ENCODE measurements at places on chromosomes 12 and 14.

DNA sequence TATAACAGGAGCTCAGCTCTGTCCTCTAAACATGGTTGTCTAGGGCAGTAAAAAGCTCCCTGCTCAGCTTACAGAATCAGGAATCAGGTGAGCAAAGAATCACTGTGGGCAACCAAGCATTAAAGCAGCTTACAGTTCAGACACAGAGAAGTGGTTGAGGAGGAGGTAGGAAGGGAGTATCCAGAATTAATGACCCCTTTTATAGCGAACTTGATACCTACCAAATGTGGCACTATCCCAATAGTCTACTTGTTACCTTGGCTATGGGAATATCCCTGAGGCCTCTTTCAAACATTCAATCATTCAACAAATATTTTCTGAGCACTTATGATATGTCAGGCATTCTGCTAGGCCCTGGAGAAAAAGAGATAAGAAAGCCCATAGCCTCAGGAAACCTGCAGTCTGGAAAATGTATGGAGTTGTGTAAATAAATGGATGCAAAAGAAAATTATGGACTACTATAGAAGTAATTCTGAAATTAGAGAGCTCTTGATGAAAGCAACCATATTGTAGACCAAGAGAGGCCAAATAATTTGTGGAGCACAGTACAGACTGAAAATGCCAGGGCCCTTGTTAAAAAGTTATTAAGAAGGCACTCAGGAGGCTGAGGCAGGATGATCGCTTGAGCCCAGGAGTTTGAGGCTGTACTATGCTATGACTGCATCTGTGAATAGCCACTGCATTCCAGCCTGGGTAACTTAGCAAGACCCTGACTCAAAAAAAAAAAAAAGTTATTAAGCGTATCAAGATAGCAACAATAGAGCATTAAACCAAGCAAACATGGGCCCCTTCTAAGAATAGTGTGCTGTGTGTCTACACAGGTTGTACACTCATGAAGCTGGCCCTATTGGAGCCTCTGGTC is 134.0 kb upstream of the CPSF6 start:
- no peak for DNase-seq

DNA sequence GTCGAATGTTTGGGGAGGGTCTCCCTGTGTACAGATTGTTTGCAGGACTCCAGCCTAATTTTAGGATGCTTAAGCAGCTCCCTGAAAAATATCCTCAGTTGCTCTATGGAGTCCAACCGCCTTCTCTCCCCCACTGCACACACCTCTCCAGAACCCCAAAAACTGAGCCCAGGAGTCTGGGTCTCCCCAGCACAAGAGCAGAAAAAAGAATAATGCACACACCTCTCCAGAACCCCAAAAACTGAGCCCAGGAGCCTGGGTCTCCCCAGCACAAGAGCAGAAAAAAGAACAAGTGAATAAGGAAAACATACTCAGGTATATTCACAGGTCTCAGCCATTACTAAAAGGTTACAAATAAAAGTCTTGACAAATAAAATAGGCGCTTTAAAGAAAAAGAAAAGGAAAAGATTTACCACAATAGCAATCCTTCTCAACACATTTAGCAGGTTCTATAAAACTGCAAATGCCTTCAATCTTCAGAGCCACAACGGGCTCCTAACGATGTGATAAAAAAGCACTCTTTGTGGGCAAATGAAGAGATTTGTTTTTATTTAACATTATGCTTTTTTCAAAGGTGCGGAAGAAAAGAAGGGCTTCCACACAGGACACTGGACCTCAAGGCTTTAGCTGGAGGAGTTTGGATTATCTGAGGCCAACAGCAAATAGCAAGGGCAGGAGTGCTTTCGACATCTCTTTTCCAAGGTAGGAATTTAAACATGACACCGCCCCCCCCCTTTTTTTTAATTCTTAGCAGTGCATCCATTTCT is 8.2 kb downstream of the BCL11B start:
- DNase-seq, result no peak

DNA sequence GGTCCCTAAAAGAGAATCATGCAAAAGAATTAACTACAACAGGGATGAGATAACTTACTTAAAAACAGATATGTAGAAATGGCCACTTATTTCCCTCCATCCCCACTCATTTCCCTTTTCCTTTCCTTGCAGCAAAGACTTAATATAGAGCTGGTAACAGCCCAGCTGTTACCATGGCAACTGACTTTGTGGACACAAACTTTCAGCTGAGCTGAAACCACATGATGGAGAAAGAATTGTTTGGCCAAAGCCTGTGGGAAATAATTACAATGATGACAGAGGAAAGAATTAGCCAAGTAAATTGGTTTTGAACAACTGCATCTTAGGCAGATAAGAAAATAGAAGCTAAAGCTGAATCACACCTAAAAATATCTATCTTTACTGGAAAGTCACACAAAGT is 364.9 kb downstream of the GALC start:
- DNase-seq, result no peak

GRCh38 chr12:117028254-117028653 is 71.0 kb downstream of the TESC start:
- DNase-seq, result no peak

- no peak for DNase-seq
These were observed 218.5 kb upstream of the G2E3 start for GRCh38 chr14:30340495-30340894.

GRCh38 chr14:31357279-31357678 is 63.1 kb downstream of the HEATR5A start:
- no peak for DNase-seq

GRCh38 chr12:569803-570434 is 93.3 kb downstream of the NINJ2 start:
- DNase-seq, result peak; percentile 97

DNA sequence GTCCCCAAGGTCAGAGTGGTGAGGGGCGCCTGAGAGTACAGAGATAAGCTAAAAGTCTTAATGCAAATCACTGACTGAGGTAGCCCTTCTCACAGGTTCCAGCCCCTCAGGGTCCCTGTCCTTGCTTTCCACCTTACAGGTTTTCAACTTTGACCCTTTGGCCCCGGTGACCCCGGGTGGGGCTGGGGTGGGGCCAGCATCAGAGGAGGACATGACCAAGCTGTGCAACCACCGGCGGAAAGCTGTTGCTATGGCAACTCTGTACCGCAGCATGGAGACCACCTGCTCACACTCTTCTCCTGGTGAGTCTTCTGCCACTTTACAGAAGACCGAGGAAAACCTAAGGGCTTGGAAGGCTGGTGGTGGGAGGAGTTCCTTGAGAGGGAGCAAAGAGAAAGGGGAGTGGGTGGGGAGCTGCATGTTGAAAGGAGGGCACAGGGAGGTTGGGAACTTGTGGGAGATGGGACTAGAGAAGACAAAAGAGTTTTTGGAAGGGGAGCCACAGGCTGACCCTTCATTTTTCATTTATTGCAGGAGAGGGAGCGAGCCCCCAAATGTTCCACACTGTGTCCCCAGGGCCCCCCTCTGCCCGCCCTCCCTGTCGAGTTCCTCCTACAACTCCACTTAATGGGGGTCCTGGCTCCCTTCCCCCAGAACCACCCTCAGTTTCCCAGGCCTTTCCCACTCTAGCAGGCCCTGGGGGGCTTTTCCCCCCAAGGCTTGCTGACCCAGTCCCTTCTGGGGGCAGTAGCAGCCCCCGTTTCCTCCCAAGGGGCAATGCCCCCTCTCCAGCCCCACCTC is 2.4 kb downstream of the MBD6 start:
- DNase-seq, result no peak

- DNase-seq, result peak; percentile 44
These were observed 25.1 kb downstream of the NCOR2 start for GRCh38 chr12:124542021-124542949.

DNA sequence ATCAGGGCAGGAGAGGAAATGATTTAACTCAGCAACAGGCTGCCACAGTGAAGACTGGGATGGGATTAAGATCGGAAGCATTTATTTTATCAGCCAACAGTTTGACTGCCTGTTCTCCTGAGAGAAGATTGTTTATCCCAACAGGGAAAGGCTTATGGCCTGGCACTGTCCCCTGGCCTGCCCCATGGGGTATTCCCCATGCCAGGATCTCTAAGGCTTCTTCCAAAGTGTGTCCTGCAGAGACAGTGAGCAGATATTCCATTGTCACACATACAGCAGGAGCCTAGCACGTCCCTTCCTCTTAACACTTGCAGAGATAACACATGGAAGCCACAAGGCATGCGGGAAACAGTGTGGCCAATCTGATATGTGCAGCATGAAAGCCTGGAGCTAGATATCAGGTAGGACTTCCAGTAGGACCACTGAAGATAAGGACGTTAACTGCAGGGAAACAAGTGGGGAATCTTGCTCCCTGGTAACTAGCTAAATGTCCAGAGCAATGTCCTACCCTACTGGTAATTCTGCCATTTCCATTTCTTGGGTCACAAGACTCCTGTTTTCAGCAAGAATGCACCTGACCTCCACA is 48.2 kb downstream of the IQSEC3 start:
- DNase-seq, result no peak

DNA sequence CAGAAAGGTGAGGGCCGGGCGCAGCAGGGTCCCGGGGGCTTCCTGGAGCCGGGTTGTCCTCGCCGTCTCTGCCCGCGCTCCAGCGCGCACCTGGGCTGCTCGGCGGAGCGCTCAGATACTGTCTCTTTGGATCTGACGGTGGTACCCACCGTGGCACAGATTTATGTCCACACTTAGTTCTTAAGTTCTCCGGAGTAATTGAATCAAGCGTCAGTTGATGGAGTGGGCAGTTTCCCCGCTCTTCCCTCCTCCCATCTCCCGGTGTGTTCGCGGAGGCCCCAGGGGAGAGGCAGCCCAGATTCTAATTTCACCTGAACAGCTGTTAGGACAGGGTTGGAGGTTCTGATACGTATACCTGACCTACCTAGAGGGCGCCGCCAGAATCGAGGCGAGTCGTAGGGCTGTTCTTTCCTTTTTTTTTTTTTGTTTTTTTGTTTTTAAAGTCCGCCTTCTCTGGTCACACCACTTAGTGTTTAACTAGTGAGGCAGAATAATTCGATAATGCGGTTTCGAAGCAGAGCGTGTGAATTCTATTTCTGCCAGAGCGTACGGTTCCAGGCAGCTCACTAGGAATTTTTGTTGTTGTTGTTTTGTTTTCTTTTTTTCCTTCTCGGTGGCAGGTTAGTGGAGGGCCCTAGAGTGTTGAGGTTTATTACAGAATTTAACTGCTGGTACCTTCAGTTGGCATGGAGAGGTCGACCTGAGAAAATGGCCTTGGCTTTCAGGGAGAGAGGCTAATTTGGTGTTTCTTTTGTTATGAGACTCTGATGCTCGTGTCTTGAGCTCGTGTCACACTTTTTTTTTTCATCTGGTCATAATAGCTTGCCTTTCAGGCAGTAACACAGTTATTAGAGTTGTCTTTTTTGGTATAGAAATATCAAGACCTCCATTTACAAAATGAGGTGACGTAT is 22.3 kb upstream of the GNS start:
- no peak for DNase-seq

- no peak for DNase-seq
These were observed 80.9 kb upstream of the TRAF3 start for GRCh38 chr14:102696332-102696731.

GRCh38 chr12:28497889-28498411 is 307.7 kb downstream of the CCDC91 start:
- DNase-seq, result peak; percentile 6

- DNase-seq, result no peak
These were observed 69.1 kb downstream of the VCPKMT start for GRCh38 chr14:50047274-50047676.

GRCh38 chr12:1504304-1504894 is 90.0 kb downstream of the FBXL14 start:
- DNase-seq, result no peak

DNA sequence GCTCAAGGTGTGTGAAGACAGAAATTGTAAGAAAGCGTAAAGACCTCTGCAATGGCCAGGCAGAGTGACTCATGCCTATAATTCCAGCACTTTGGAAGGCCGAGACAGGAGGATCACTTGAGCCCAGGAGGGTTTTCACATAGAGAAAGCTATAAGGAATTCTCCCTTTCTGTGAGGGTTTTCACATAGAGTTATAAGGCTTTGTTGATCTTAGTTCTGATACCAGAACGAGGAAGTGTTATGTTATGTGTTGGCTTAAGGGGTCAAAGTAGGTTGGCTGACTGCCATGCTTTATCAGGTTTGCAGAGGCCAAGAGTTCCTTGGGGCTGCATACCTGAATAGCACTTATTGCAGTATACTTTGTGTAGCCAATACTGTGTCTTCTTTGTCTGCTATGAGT is 139.1 kb downstream of the ERC1 start:
- DNase-seq, result no peak

- no peak for DNase-seq
These were observed 303.3 kb downstream of the MED13L start for GRCh38 chr12:115973968-115974724.

DNA sequence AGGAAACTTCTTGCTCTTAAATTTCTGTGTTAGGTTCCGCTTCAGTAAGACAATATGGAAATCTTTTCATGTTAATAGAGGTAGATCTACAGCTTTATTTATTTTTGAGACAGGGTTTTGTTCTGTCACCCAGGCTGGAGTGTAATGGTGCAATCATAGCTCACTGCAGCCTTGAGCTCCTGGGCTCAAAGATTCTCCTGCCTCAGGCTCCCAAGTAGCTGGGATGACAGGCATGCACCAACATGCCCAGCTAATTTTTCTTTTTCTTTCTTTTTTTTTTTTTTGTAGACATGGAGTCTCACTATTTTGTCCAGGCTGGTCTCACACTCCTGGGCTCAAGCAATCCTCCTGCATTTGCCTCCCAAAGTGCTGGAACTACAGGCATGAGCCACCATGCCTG is 70.1 kb downstream of the DAO start:
- no peak for DNase-seq

DNA sequence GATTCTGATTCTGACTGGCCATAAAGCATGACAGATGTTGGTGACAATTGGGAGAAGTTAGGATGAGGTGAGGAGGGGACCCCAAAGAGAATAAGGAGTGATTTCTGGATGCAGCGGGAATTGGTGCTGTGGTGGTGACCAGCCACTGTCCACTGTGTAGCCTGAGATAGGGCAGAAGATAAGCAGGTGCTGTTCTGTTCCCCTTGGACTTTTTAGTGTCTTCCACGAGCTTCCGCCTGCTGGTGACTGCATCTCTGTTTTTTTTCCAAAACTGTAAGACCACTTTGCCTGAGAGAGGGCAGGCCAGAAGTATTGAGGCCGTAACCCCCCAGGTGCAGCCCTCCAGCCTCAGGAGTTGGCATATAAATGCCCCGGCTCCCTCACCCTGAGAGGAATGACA is 161.2 kb upstream of the MYL2 start:
- no peak for DNase-seq

DNA sequence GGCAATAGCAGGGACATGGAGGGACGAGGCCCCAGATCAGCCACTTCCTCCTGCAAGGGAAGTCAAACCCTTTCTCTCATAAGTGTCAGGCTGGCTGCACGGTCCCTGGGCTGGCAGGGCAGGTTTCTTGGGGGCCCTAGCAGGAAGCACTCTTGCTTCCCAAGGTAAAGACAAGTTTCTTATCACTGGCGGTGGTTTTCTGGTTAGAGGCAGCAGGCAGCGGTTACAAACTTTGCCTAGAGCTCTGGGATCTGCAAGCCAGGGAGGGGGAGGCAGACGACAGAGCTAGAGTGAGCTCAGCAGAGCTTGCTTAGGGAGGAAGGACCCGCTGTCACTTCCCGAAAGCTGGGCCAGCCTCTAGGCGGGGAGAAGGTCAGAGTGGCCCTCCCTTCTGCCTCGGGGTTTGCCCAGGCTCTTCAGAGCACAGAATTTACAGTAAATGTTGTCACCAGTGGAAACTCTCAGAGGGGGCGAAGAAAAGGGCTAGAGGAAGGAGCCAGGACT is 20.4 kb downstream of the BATF start:
- DNase-seq, result peak; percentile 39

Measured in GM03348 (cell line).